Melanocyte of skin (primary cell): ENCODE measurements at places on chromosomes 2 and 18. TPM values are rescaled to one million over a fixed set of nuclear protein-coding genes. Genes with fewer than 3 reads are reported as not detected.

The CAPN14 gene
- total RNA-seq: 0.34 and 0.73 TPM in 2 replicates

The NPPC gene
- 10.7 TPM in 1 of 2 replicates, not detected in the other for total RNA-seq

The DCDC2C gene
- total RNA-seq: not detected in 2 replicates

The ALLC gene
- total RNA-seq: not detected in 2 replicates

The CCDC74A gene
- 3.1 and 7.0 TPM in 2 replicates for total RNA-seq

The HAAO gene
- total RNA-seq: 0.69 and 0.73 TPM in 2 replicates

The IL36A gene
- total RNA-seq: not detected in 2 replicates

The MMADHC gene
- 156 and 172 TPM in 2 replicates for total RNA-seq

The FBXO48 gene
- 0.67 and 0.77 TPM in 2 replicates for total RNA-seq

The MEX3C gene
- 49.6 and 59.4 TPM in 2 replicates for total RNA-seq

The AQP12A gene
- total RNA-seq: not detected in 2 replicates

The SNTG2 gene
- total RNA-seq: not detected in 2 replicates

The SGPP2 gene
- total RNA-seq: not detected in 2 replicates

The NDC80 gene
- 39.6 and 48.4 TPM in 2 replicates for total RNA-seq

The SAG gene
- total RNA-seq: not detected in 2 replicates

The PSMA8 gene
- not detected in 2 replicates for total RNA-seq

The C2orf78 gene
- not detected in 2 replicates for total RNA-seq

The PRSS56 gene
- under 0.01 TPM in 1 of 2 replicates, not detected in the other for total RNA-seq

The SNORC gene
- 0.33 and 1.1 TPM in 2 replicates for total RNA-seq

The M1AP gene
- not detected in 2 replicates for total RNA-seq

The CDH20 gene
- total RNA-seq: under 0.01 and 8.6 TPM in 2 replicates

The DRC1 gene
- total RNA-seq: 0.73 TPM in 1 of 2 replicates, not detected in the other

The OSBPL6 gene
- total RNA-seq: 5.2 and 7.6 TPM in 2 replicates

The EVX2 gene
- total RNA-seq: not detected in 2 replicates

The RPRM gene
- not detected in 2 replicates for total RNA-seq

The GPR75 gene
- 1.7 and 2.9 TPM in 2 replicates for total RNA-seq

The SLC9A2 gene
- not detected in 2 replicates for total RNA-seq

The RND3 gene
- total RNA-seq: 54.7 and 55.2 TPM in 2 replicates

The KLHL14 gene
- total RNA-seq: under 0.01 TPM in 1 of 2 replicates, not detected in the other

The FZD7 gene
- 2.7 and 5.2 TPM in 2 replicates for total RNA-seq

The CCDC142 gene
- 23.6 and 24.1 TPM in 2 replicates for total RNA-seq

The POTEC gene
- not detected in 2 replicates for total RNA-seq

The PGAP1 gene
- 8.7 and 13.4 TPM in 2 replicates for total RNA-seq

The COLEC11 gene
- total RNA-seq: 0.34 TPM in 1 of 2 replicates, not detected in the other

The CYP26B1 gene
- not detected in 2 replicates for total RNA-seq

The CHRNG gene
- not detected in 2 replicates for total RNA-seq

The APOB gene
- total RNA-seq: under 0.01 TPM in 1 of 2 replicates, not detected in the other

The AQP12B gene
- not detected in 2 replicates for total RNA-seq

The INO80B gene
- 8.3 and 17.9 TPM in 2 replicates for total RNA-seq

The KCNG2 gene
- total RNA-seq: not detected in 2 replicates

The TMEM163 gene
- not detected in 2 replicates for total RNA-seq

The SERPINB4 gene
- total RNA-seq: not detected in 2 replicates

The LRP2 gene
- total RNA-seq: under 0.01 and 0.15 TPM in 2 replicates

The DYSF gene
- 0.34 and 1.1 TPM in 2 replicates for total RNA-seq

The GAREM2 gene
- 0.62 and 1.00 TPM in 2 replicates for total RNA-seq

The KIF5C gene
- 0.34 and 1.5 TPM in 2 replicates for total RNA-seq

The CCL20 gene
- 1.0 TPM in 1 of 2 replicates, not detected in the other for total RNA-seq
